Neuronal stem cell (in vitro differentiated cells): ENCODE measurements at places on chromosomes 12 and 14.
A peak's percentile ranks its signal among the peaks of the same experiment; 100 is the strongest.

DNA sequence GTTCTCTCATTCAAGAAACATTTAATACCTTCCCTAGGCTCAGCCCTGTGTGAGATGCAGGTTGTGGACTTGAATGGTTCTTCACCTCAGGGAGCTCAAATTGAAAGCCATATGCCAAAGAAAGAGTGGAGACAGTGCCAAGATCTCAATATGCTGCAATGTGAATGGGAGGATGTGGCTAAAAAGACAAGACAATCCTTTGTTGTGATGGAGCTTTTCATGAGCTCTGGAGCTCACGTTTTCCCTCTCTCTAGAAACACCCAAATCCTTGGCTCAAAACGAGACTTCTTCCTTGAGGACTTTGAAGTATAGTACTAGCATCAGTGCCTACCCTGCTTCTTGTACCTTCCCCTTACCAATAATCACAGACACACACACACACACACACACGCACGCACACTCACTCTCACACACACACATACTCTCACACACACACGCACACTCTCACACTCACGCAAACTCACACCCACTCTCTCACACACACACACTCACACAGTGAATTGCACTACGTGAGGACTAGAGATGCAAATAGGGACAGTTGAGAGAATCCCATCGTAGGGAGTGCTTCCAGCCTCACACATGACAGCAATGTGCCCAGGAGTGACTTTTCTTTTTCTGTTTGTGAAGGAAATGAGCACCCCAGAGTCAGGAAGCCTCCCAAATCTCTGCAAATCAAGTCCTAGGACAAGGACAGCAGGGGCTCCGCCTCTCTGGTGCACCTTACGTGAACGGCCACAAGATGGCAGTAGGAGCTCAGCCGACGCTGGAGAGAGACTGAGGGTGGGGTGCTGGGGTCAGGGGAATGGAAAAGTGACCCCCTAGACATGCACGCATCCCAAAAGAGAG, 231.4 kb downstream of the PCNX1 start:
- peak; percentile 58 for DNase-seq

DNA sequence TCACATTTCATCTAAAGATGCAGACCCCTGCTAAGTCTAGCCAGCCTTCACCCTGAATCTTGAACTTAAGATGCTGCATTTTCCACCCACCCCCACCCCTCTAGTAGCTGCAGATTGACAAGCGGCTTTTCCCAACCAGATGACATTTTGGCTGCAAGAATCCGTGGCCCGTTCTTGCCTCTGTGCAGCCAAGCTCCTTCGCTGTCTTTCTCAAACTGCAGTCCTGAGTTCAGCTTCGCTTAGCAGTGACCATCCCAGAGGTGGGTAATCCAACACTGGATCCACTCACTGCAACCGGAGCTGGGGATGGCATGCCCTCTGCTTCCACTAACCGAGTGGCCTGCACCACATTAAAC, 765 bp upstream of the NFYB start:
- DNase-seq = peak; percentile 15

DNA sequence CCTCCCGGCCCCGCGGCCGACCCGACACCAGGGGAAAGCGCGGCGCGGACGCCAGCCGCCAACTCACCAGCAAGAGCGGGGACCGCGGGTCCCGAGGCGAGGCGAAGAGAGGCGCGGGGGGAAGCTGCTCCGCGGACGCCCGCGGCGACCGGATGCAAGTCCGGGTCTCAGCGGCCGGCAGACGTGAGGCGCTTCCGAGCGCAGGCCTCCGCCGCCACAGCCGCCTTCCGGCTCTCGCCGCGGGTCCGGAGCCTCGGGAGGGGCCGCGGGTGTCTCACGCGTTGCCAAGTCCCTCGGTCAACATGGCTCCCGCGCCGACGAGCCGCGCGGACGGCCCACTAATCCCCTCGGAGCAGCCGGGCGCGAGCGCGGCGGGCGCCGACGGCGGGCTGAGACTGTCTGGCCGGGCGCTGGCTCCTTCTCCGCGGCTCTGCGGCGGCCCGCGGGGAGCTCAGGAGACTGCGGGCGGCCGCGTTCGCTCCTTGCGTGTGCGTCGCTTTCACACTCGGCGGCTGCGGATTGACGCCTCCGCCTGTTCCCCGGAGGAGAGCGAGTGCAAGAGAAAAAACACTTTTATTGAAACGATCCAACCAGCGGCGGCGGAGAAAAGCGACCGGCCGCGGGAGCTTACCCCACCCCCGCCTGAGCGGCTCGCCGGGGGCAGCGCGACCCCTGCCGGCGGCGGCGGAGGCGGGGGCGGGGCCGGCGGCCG, at the start of gene CDK17:
TSS of gene CDK17 (minus strand) at position 521 of the 712 bp plus-strand sequence. CDS start 65,603 bp downstream, outside the sequence.
- peak; percentile 77 for DNase-seq

DNA sequence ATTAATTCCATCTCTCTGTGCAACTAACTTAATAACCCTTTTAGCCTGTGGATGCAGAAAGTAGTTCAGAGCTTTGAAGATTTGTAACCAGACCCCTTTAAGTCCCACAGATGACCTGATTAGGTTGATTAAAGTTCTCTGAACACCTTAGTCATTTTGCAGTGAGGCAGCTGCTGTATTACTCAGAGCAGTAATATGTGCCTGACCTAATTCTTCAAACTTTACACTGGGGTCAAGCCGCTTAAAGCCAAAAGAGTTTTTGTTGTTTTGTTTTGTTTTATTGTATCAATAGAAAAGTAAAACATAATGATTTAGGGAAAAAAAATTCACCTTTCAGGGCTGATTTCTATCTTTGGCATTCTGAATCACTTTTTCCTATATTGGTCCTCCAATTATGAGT, 78.6 kb upstream of the PLEKHG7 start:
- DNase-seq = no peak

DNA sequence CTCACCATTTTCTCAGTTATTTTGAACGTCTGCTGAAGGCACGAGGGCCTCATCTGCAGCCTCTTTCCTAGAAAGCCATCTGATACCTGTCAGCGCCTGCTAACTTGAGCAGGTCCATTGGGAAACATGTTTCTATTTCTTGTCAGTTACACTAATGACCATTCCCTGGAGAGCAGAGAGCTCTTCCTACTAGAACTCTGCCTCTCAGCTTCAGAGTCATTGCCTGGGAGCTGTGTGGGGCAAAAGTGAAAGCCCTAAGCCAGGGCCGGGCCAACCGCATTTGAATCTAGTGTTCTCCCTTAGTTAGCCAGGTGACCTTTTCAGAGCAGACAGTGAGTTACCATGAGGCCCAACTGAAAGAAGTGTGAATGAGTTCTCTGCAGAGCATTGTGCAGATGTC, 135.8 kb downstream of the EML1 start:
- no peak for DNase-seq

GRCh38 chr12:15477761-15478160, 155.5 kb downstream of the PTPRO start:
- DNase-seq = no peak

DNA sequence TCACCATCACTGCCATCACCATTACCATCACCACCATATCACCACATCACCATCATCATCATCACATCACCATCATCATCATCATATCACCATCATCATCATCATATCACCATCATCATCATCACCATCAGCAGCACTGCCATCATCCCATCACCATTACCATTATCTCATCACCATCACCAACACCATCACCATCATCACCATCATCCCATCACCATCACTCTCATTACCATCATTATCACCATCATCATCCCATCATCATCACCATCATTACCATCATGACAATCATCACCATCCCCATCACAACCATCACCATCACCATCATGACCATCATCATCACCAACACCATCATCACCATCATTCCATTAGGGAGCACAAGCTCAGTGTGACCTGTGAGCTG, 318.0 kb downstream of the ADGRD1 start:
- no peak for DNase-seq

DNA sequence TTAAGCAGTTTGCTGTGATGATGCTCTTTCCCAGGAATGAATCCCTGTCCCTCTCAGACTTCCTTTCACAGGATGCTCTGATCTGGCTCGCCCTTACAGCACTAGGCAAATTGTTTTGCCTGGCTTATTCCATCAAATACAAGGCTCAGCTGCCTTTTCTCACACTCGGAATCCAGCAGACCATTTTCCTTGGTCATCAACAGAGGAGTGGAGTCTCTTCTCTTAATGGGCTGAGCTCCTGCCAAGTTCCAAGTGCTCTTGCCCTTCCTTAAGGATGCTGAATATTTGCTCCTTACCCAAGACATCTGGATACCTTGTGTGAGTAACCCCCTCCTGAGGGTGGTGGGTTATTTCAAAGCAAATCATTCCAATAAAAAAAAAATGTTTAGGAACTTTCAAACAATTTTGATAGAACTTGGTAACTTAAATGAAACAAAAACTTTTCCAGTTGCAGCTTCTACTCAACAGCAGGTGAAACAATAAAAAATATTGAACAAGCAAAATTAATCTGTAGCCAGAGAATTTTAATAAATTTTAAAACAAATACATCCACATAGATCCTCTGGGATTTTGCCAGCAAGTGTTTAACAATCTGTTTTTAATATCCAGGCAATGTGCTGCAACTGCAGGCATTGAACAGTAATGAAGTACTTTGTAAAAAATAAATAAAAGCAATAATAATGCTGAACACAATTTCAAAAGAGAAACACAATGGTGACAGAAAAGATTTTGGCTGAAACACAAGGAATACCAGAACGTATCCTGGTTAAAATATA, 264.0 kb upstream of the FAR2 start:
- DNase-seq = no peak

DNA sequence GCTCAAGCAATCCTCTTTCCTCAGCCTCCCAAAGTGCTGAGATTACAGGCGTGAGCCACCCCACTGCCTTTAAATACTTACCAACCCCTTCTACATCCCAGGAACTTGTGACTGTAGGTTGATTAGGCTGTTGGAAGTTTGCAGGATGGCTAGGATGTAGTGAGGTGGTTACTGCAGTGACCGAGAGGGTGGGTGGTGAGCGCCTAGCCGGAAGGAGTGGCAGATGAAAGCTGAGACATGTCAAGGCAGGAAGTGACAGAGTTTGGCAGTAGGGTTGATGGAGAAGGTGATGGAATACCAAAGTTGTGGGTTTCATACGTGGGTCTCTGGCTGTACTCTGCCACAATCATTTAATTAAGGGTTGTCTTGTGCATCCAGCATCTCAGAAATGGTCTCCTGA, 13.5 kb downstream of the B4GALNT3 start:
- DNase-seq = no peak

DNA sequence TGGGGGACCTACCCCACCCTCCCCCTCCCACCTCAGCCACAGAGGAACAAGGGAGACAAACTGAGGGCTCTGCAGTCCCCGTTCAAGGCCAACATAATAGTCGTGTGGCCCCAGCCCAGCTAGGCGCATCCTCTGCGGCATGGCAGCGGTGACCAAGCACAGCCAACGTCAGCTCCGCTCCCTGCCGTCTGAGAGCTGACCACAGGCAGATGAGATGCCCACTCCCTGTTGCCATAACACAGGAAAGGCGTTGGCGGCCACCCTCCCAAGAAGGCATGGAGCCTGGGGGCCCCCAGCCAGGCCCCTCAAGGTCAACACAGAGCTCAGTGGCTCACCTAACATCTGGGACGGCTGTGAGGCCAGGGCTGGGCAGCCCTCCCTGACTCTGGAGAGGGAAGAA, 32.6 kb upstream of the UBC start:
- no peak for DNase-seq

- peak; percentile 73 for DNase-seq
These were observed 1.4 kb upstream of the SOX5 start for GRCh38 chr12:23950775-23951451.

DNA sequence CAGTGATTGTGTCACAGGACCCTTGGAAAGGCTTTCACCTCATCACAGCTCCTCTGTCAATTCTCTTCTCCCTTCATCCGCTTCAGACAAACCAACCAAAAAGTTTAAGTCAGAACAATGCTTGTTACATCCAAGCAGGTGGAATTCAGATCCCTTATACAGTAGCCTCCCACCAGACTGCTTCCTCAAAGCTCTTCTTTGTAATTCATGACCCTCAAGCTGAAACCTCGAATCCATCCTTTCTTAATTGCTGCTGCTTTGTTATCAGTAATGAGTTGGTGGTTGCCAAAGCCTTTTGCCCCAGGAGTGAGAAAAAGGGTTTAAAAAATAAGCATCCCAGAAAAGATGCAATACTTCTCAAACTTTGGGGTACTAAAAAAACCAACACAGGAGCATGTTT, 9.5 kb downstream of the BEST3 start:
- no peak for DNase-seq

- DNase-seq = no peak
These were observed 25.7 kb upstream of the LRP1-AS start for GRCh38 chr12:57173089-57173488.
